Bronchus fibroblast of lung (primary cell): ENCODE measurements at places on chromosomes 6 and 20. TPM values are rescaled to one million over a fixed set of nuclear protein-coding genes. Genes with fewer than 3 reads are reported as not detected.

LY6G6D gene
- not detected in 2 replicates for total RNA-seq

KHDRBS2 gene
- total RNA-seq, result not detected in 2 replicates

CPNE5 gene
- total RNA-seq, result not detected in 2 replicates

NOTCH4 gene
- total RNA-seq, result 2.0 and 2.5 TPM in 2 replicates

ELOVL2 gene
- total RNA-seq, result under 0.01 and 0.17 TPM in 2 replicates

DYNLT2 gene
- 1.0 TPM in 2 replicates for total RNA-seq

TMEM74B gene
- total RNA-seq, result not detected in 2 replicates

KHDC3L gene
- total RNA-seq, result not detected in 2 replicates
